ENCODE measurements at places on chromosomes 12 and 14.

DNA sequence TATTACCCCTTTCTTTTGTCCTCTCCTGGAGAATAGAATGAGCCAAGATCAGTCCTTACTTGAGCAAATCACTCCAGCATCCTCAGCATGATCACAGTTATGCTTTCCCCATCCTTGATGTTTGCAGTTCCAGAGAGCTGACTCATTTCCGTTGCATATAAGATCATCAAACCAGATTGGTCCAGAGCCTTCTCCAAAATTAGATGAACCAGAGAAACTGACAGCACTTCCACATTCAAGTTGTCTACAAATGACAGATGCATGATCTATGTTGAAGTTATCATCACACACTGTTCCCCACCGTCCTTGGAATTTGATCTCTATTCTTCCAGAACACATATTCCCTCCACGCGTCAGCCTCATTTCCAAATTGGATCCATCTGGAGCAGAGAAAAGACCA lies 4.8 kb downstream of the CD163 start:
- peak; percentile 98 for DNase-seq

DNA sequence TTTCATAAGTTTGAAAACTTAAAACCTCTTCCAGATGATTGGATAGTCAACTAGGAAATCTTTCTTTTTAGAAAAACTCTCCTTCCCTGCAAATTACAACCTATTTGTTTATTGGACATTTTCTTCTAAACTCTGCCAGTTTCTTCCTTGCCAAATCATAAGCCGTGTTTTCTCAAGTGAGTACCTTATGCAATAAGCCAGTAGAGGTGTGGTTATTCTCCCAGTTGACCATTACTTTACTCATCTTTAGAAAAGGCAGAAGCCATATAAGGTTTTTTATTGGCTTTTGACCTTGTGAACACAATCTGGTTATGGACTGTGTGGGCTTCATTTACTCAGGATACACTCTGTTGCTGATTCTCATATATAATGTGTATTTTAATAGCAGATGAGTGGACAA lies 14.6 kb downstream of the ACTR6 start:
- no peak for DNase-seq

GRCh38 chr12:5796171-5796958 lies 148.7 kb downstream of the ANO2 start:
- DNase-seq, result peak; percentile 60

DNA sequence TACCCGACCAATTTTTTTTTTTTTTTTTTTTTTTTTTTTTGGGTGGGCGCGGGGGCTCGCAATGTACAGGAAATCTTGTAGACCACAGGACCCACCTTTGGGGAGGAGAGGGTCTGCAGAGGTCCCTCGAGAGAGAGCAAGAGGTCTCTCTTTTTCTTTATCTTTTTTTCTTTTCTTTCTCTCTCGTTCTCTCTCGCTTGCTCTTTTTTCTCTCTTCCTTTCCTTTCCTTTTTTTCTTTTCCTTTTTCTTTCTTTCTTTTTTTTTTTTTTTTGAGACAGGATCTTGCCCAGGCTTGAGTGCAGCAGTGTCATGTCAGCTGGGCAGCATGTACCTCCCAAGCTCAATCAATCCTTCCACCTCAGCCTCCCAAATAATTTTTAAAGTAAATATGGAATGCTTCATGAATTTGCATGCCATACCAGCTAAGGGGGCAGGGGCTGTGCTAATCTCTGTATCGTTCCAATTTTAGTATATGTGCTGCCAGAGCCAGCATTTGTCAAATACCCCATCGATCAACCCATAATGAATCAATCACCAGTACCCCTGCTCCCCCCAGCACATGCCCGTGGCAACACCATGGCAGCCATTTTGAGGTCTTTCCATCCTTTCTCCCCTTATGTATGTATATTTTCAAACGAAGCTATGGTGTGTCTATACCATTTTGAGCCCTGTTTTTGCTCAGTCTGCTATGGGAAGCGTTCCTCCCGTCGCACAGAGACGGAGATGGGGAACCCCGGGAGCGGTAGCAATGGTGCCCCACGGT lies 9.3 kb downstream of the PAPLN start:
- no peak for DNase-seq

GRCh38 chr14:56102941-56103340 lies 15.3 kb upstream of the PELI2 start:
- DNase-seq, result no peak

DNA sequence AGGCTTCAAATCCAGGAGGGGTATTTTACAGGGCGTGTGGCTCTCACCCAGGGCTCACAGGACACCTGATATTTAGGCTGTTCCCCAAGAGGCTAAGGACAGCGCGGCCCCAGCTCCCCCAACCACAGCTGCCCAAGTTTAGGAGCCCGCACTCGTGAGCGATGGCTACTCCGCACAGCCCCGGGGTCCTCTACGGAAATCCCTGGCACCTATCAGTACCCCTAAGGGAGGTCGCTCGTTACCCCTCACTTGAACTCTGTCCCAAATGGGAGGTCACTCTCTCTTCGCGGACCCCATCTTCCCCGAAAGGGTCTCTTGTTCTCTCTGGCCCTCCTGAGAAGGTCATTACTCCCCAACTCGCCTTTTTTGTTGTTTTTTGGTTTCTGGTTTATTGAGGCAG lies 708 bp upstream of the P2RX4 start:
- DNase-seq, result no peak

DNA sequence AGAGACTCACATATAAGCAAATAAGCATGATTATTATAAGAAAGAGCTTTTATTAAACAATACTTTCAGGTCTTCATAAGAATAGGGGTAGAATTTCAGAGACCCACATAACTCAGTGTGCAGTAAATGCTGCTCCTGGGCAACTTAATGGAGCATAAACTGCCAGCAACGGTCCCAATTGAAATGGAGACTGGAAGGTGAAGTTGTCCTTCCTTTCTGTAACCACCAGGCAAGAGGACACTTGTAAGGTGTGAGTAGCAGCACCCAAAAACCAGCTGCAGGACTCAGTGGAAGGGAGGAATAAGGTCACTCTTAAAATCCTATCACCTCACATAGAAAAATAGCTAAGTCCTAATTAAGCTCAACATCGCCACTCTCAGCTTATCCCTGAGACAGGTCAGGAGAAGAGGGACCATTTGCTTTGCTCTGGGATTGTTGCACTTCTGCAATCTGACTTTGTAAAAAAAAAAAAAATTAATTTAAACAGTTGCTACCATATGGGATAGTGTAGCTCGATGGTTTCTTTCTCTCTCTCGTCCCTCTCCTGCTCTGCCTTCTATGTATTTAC lies 22.7 kb upstream of the LTA4H start:
- DNase-seq, result no peak

DNA sequence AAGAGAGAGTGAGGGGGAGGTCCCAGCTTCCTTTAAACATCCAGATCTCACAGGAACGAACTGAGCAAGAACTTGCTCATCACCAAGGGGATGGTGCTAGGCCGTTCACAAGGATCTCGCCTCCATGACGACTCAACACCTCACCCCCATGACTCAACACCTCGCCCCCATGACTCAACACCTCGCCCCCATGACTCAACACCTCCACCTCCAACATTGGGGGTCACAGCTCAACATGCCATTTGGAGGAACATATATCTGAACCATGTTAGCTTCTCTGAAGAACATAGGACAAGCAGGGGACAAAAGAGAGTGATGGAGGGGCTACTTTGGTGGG lies 66.0 kb upstream of the LHX5 start:
- no peak for DNase-seq

DNA sequence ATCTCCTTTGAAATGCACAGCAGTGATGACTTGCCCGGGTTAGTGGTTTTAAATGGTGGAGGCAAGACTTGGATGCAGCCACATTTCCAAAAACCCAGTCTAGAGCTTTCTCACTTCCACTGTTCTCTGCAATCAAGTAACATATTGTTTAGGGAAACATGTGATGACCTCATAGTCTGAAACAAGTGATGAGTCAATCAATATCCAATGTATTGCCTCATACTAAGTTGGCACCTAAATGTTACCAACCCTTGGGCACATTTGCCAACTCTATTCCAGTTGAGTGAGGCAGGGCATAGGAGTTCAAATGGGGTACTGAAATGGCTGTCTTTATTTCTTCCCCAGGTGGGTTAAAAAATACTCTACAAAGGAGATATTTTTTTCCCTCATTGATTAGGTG lies 1105.4 kb downstream of the VRK1 start:
- no peak for DNase-seq

GRCh38 chr12:93778306-93778705 lies 101.1 kb downstream of the CRADD start:
- peak; percentile 95 for DNase-seq

GRCh38 chr14:96001866-96002497 lies 37.2 kb upstream of the C14orf132 start:
- DNase-seq, result peak; percentile 21

DNA sequence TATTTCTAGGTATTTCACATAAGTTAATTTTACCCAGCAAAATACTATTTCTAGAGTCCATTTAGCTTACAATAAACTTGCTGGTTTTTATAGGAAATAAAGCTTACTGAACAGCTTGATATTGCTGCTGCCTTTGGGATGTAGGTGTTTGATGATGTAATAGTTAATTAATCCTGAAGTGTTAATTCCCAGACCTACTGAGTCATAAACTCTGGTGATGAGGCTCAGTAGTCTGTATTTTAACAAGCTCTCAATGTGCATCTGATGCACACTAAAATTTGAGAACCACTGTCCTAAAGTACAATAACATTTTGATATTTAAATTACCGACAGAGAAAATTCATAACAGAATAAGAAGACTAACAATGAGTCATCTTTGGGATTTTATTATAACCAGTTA lies 168.4 kb downstream of the FUT8 start:
- no peak for DNase-seq

All from fibroblast of skin of right quadriceps (primary cell).